ENCODE measurements at places on chromosomes 12 and 14. TPM values are rescaled to one million over a fixed set of nuclear protein-coding genes. Genes with fewer than 3 reads are reported as not detected.

Gene CCDC197
- not detected for total RNA-seq

Gene OR6C3
- total RNA-seq, result not detected

Gene ACOT2
- total RNA-seq, result 13.3 TPM

Gene FITM1
- 0.95 TPM for total RNA-seq

Gene CCDC85C
- total RNA-seq, result 24.6 TPM

Gene MGAT4C
- under 0.01 TPM for total RNA-seq

Gene RERGL
- 0.48 TPM for total RNA-seq

Gene OTUB2
- 2.1 TPM for total RNA-seq

Gene CABP1
- 0.32 TPM for total RNA-seq

Gene INHBE
- not detected for total RNA-seq

Gene KRT74
- total RNA-seq, result not detected

GRCh38 chr14:54568821-54569595 lies 2.1 kb downstream of the SAMD4A start:
- no peak overlapping the region for H3K4me3 ChIP-seq
- no peak for DNase-seq
- peak overlapping the region; percentile 91 for H3K27ac ChIP-seq
- peaks cover 14% of the 10 kb centered on the region for H3K4me1 ChIP-seq
- no peaks in the 10 kb centered on the region for H3K36me3 ChIP-seq

DNA sequence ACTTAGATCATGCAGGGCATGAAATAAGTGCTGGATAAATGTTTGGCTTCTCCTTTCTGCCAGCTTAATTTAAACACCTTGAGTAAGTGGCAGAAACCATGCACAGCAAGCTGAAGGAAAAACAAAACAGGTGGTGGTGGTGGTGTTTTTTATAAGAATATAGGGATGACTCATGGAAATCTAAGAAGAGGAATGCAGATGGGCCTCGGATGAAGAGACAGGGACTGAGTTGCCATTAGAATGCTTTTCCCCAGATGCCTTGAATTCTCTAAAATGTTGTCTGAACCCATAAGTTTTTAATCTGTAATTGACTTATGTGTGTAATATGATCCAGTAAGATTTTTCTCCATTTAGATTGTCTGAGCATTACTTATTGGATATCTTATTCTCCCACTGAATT lies 93.1 kb upstream of the ZDHHC17 start:
- no peak overlapping the region for H3K27ac ChIP-seq
- H3K36me3 ChIP-seq, result no peaks in the 10 kb centered on the region
- no peak for DNase-seq
- no peaks in the 10 kb centered on the region for H3K27me3 ChIP-seq
- no peak overlapping the region for H3K4me3 ChIP-seq

- DNase-seq, result no peak
- no peaks in the 10 kb centered on the region for H3K27me3 ChIP-seq
- H3K27ac ChIP-seq, result no peak overlapping the region
- H3K4me3 ChIP-seq, result no peak overlapping the region
- H3K36me3 ChIP-seq, result no peaks in the 10 kb centered on the region
Observed at GRCh38 chr12:13734584-13735152, 246.7 kb downstream of the GRIN2B start.

DNA sequence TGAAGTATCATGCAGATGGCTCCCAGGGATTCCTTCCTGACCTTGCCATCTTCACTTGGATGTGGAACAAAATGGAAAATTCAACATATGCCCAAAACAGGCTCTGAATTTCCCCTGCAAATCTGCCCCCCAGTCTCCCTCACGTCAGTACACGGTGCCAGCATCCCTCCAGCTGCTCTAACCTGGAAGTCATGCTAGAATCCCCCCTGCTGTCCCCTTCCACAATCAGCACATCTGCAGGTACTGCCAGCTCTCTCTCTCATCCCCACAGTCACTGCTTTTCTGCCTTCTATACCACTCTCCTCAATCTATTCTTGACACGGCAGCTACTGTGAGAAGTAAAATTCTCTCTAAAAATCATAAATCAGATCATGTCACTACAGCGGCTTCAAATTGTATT lies 21.6 kb downstream of the GALNT6 start:
- no peak overlapping the region for H3K27ac ChIP-seq
- H3K4me1 ChIP-seq, result peaks cover 10% of the 10 kb centered on the region
- H3K4me3 ChIP-seq, result no peak overlapping the region
- DNase-seq, result no peak
- no peaks in the 10 kb centered on the region for H3K36me3 ChIP-seq

DNA sequence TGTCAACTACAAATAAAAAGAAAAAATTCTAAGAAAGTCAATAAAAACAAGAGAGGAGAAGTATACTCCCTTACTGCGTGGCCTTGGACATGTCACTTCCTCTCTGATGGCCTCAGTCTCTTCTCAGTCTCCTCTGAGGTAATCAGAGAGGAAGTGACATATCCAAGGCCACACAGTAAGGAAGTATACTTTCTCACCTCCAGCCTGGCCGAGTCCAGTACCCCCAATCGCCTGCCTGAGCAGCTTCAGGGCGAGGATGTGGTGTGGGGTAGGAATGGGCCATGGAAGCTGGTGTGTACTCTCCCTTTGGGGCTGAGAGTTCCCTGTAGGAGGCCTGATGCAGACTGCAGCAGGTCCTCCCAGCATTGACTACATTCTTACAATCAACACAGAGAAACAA lies 15.8 kb downstream of the VDR start:
- H3K36me3 ChIP-seq, result no peaks in the 10 kb centered on the region
- H3K27ac ChIP-seq, result no peak overlapping the region
- no peak for DNase-seq
- H3K27me3 ChIP-seq, result no peaks in the 10 kb centered on the region
- no peak overlapping the region for H3K4me3 ChIP-seq

DNA sequence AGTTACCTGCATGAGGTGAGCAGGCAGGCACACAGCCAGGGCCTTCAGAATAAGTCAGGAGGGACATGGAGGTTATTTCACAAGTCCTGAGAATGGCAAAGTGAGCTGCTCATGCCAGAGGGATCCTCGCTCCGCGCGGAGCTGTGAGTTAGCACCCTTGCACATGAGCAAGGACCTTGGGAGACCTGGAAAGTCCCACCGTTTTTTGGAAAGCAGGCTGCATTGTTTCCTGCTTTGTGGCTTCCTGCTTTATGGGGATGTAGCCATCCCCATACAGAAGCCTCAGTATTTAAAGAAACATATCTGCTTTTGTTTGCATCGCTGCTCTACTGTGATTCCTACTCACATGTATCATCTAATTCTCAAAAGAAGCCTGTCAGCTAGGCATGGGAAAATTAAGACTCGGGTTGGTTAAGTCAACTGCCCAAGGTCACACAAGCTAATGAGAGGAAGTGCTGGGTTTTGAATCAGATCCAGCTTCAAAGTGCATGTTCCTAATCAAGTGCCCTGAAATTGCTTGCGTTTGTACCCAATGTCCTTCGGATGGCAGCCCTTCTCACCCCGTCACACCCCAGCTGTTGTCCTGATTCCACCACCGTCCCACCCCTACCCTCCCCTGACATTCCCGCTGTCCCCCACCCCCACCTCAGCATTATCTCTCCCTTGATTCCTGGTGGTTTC lies 106.2 kb downstream of the CRACR2A start:
- no peak overlapping the region for H3K27ac ChIP-seq
- H3K4me1 ChIP-seq, result no peaks in the 10 kb centered on the region
- DNase-seq, result no peak

GRCh38 chr14:80047761-80048160 lies 163.5 kb downstream of the DIO2 start:
- H3K4me1 ChIP-seq, result no peaks in the 10 kb centered on the region
- H3K4me3 ChIP-seq, result no peak overlapping the region
- no peaks in the 10 kb centered on the region for H3K27me3 ChIP-seq
- no peak overlapping the region for H3K27ac ChIP-seq
- H3K36me3 ChIP-seq, result no peaks in the 10 kb centered on the region

DNA sequence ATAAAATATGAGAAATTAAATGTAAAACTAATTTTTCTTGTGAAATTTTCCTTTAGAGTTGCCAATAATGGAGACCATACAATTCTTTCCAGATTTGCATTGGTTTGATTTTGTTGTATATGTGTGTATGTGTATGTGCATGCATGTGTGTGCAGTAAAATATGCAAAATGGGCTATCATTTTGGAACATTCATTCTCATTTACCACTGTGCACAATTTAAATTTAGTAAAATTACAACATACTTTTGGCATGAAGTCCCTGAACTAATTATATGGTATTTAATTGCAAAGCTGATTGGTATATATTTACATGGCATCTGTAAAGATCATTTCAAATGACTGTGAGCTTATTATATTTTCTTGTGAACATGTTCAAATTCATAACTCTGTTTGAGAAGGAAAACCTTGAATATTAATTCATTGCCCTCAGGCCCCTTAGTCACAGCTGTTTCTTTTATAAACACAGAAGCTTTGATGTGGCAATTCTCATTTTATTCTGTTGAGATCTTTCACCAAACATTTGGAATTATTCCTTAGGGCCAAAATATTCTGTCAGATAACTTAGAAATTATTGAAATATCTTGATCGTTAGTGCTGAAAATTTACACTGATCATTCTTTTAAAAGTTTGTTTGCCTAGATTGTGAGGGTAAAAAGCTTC lies 17.6 kb downstream of the KERA start:
- H3K27ac ChIP-seq, result no peak overlapping the region
- H3K4me3 ChIP-seq, result no peak overlapping the region

GRCh38 chr14:29037411-29037810 lies 270.8 kb downstream of the FOXG1 start:
- no peaks in the 10 kb centered on the region for H3K27me3 ChIP-seq
- no peak overlapping the region for H3K4me3 ChIP-seq

GRCh38 chr12:124508381-124509079 lies 58.9 kb downstream of the NCOR2 start:
- peak overlapping the region; percentile 86 for H3K27ac ChIP-seq
- H3K4me3 ChIP-seq, result no peak overlapping the region
- H3K27me3 ChIP-seq, result no peaks in the 10 kb centered on the region
- no peaks in the 10 kb centered on the region for H3K36me3 ChIP-seq
- no peak for DNase-seq

DNA sequence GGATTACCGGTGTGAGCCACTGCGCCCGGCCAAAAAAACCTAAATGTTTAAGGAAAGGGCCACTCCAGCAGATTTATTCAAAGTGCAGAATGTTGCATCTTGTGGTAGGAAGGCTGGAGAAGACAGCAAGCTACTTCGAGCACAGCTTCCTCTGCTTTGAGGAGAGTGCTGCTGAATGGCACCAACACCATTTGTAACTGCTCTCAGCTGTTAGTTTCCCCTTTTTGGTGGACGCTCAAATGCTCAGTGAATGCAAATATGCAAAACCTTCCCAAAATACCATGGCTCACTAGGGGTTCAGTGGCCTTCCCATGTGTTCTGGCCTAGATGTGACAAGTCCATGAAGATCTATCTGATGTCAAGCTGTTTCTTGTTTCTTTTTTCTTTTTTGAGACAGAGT lies 2.9 kb upstream of the TDRD9 start:
- no peaks in the 10 kb centered on the region for H3K27me3 ChIP-seq
- no peak overlapping the region for H3K4me3 ChIP-seq
- peaks cover 6% of the 10 kb centered on the region for H3K4me1 ChIP-seq
- no peak for DNase-seq
- no peaks in the 10 kb centered on the region for H3K36me3 ChIP-seq

- no peak for DNase-seq
- peaks cover 35% of the 10 kb centered on the region for H3K36me3 ChIP-seq
- no peak overlapping the region for H3K27ac ChIP-seq
- H3K4me1 ChIP-seq, result peaks cover 2% of the 10 kb centered on the region
- H3K27me3 ChIP-seq, result no peaks in the 10 kb centered on the region
Observed at GRCh38 chr12:121899590-121899989, 11.0 kb downstream of the PSMD9 start.

DNA sequence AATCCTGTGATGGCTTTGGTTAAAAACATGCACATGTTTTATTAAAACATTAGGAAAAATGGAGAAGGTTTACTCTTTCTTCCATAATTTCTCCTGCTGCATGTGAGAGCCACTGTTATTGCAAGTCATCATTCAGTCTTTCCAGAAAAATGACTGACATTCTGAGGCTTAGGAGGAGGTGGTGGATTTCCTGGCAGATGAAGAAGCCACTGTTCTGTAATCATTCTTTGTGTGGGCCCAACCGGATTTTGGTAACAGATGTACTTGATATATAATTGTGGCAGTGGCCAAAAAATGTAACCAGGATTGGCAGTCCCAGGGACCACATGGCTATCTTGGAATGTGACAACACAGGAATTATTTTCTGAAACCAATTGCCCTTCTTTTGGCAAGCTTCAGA lies 120.2 kb downstream of the DAAM1 start:
- no peak overlapping the region for H3K4me3 ChIP-seq
- no peaks in the 10 kb centered on the region for H3K36me3 ChIP-seq
- peaks cover 50% of the 10 kb centered on the region for H3K4me1 ChIP-seq

- H3K27ac ChIP-seq, result no peak overlapping the region
- DNase-seq, result no peak
- no peaks in the 10 kb centered on the region for H3K36me3 ChIP-seq
- no peaks in the 10 kb centered on the region for H3K27me3 ChIP-seq
- no peaks in the 10 kb centered on the region for H3K4me1 ChIP-seq
- H3K4me3 ChIP-seq, result no peak overlapping the region
Observed at GRCh38 chr12:102851246-102851645, 65.8 kb downstream of the PAH start.

GRCh38 chr12:125069616-125070015 lies 4.4 kb downstream of the AACS start:
- no peaks in the 10 kb centered on the region for H3K27me3 ChIP-seq
- peaks cover 40% of the 10 kb centered on the region for H3K4me1 ChIP-seq
- H3K36me3 ChIP-seq, result no peaks in the 10 kb centered on the region
- H3K4me3 ChIP-seq, result no peak overlapping the region
- no peak overlapping the region for H3K27ac ChIP-seq

DNA sequence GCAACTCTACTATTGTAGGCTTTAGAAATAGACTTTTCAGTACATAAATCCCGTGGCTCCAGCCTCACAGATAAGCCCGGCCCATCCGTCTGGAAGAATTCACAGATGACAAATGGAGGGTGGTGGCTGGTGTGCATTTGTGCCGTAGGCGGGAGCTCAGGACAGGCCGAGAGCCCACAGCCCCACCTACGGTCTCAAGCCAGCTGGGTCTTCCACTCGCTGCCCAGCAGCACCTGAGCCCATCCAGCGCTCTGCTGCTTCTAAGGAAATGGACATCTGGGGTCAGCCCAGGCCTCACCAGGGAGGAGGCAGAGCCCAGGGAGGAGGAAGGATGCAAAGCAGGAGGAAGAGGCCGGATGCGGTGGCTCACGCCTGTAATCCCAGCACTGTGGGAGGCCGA lies 72.8 kb downstream of the KIF26A start:
- no peaks in the 10 kb centered on the region for H3K4me1 ChIP-seq
- H3K4me3 ChIP-seq, result no peak overlapping the region
- DNase-seq, result no peak
- H3K36me3 ChIP-seq, result no peaks in the 10 kb centered on the region
- no peaks in the 10 kb centered on the region for H3K27me3 ChIP-seq
- no peak overlapping the region for H3K27ac ChIP-seq

GRCh38 chr14:57831981-57832380 lies 33.9 kb downstream of the SLC35F4 start:
- H3K4me1 ChIP-seq, result no peaks in the 10 kb centered on the region
- no peak for DNase-seq
- no peak overlapping the region for H3K4me3 ChIP-seq
- no peaks in the 10 kb centered on the region for H3K36me3 ChIP-seq
